Stimulated activated CD4-positive, alpha-beta T cell treated with anti-CD3 and anti-CD28 coated beads, TNF-alpha, amount 100 ng/mL, for 1 hour (primary cell): ENCODE measurements at places on chromosomes 1 and 21.

- DNase-seq, result no peak
These were observed 158.4 kb downstream of the ZZZ3 start for GRCh38 chr1:77524038-77524437.

DNA sequence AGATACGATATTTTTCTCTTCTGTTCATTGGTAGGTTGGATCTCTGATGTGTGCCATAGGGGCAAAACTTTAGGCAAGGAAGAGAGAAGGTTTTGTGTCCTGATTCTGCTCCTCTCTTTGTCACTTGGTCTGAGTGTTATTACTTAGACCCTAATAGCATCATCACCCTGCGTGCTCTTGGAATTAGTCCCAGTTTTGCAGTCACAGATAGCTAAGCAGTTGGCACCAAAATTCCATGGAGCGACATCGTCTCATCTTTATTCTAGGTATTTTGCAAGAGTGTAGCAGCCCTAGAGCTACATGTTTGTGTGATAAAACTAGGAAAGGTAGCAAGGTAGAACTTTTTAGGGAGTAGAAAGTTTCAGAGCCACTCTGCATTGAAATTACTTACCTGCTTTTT lies 23.8 kb downstream of the PIP5K1A start:
- no peak for DNase-seq

- DNase-seq, result peak; percentile 49
These were observed 5.3 kb upstream of the TUFT1 start for GRCh38 chr1:151534662-151535278.

- DNase-seq, result no peak
These were observed 8.3 kb upstream of the PLA2G2A start for GRCh38 chr1:19987719-19988118.
